ENCODE measurements at places on chromosomes 7 and 10.

DNA sequence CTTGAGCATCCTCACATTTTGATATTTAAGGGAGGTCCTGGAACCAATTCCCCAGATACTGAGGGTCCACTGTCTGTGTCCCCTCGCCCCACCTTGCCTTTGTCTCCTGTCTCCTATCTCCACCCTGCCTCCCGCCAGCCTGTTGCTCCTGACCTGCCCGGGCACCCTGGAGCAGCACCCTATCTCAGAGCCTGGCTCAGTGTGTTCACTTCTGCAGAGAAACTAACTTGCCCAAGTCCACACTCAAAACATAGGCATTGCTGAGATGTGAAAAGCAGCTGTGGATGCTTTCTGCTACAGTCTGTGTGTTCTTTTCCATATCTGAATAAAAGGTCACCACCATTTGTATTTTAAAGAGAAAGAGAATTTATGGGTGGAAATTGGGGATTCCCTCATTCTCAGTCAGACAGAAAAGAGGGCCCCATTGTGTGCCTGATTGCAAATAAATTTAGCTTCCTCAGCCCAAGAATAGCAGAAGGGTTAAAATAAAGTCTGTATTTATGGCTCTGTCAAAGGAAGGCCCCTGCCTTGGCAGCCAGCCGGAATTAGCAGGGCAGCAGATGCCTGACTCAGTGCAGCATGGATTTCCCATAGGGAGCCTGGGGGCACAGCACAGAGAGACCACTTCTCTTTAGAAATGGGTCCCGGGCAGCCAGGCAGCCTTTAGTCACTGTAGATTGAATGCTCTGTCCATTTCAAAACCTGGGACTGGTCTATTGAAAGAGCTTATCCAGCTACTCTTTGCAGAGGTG lies 161.3 kb downstream of the EGFR start:
- no peak for DNase-seq

- DNase-seq, result no peak
Observed at GRCh38 chr7:102009628-102010027, 192.2 kb downstream of the CUX1 start.

GRCh38 chr7:69256634-69257081 lies 341.6 kb upstream of the AUTS2 start:
- DNase-seq, result no peak

DNA sequence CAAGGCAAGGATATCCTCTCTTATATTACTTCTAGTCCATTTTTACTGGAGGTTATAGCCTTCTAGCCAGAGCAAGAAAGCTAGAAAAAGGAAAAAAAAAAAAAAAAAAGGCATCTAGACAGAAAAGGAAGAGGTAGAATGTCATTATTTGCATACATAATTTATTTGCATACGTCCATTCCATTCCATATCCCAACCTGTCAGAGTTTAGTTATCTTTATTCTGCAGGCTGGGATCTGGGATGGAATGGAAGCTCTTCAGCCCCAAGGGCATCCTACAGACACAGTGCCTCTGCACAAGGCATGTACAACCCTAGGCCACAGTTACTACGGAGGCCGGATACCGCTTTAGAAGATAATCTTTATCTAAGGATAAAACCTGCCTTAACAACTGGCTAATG lies 9.6 kb downstream of the CH25H start:
- DNase-seq, result no peak

GRCh38 chr10:81479316-81479715 lies 395.7 kb upstream of the NRG3 start:
- no peak for DNase-seq

DNA sequence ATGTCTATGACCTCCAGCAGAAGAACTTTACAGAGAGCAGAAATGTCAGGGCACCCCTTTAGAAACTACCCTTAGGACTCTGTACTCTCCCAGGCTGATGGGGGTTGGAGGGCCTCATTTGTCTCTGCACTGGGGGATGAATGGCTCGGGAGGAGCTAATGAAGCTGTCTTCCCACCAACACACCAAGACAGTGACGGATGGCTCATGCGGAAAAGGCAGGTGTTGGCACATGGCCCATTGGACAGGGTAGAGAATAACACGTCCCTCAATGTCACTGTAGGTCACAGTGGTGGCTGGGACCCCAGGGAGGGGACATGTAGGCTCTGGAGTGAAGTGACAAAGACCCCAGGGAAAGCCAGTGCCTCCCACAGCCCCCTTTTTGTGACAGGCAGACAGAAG lies 64.0 kb upstream of the PCBD1 start:
- DNase-seq, result no peak

GRCh38 chr7:24595671-24596418 lies 22.6 kb downstream of the PALS2 start:
- DNase-seq, result no peak

DNA sequence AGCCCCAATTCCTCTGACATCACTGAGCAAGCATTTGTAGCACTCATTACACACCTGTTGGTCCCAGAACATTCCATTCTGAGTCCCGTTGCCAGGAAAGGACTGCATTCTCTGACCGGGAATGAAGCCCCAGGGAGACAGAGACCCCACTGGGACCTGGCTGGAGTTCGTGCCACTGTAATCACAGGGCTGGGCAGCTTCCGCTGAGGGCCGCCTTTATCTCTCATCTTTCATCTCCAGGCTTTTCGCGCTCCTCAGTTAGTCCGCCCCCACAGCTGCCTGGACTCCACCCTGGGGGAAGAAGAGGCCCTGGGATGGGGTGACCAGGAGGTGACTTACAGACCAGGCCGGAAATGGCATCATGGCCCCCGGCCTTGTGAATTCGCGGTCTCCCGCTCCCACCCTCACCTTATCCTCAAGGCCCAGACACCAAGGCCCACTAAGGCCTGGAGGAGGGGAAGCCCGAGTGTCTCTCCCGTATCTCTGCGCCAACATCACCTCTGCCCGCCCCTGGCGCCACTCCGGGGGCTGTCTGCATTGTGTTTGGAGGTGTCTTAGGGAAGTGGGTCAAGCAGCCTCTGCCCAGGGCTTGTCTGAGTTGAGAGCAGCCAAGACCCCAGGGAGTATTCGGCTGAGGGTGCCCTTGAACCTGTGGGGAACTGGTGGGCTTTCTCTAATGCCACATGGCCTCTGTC lies 75.4 kb downstream of the PROSER2 start:
- no peak for DNase-seq

DNA sequence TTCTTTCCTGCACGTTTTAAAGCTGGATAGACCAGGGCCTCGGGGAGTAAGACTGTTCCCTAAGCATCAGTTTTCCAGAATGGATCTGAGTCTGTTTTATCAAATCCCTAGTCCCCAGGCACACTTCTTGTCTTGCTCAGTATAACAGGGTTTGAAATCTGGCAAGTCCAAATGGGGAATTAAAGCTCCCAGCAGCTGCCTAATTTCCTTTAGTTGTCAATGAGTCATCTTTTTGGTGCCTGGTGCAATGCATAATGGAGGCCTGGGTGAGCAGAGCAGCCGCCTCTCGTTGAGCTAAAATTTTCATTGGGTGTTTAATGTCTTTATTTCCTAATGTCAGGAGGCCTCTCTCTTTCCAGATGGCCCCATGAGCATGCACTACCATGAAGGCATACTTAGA lies 87.9 kb downstream of the STRA8 start:
- DNase-seq, result no peak

DNA sequence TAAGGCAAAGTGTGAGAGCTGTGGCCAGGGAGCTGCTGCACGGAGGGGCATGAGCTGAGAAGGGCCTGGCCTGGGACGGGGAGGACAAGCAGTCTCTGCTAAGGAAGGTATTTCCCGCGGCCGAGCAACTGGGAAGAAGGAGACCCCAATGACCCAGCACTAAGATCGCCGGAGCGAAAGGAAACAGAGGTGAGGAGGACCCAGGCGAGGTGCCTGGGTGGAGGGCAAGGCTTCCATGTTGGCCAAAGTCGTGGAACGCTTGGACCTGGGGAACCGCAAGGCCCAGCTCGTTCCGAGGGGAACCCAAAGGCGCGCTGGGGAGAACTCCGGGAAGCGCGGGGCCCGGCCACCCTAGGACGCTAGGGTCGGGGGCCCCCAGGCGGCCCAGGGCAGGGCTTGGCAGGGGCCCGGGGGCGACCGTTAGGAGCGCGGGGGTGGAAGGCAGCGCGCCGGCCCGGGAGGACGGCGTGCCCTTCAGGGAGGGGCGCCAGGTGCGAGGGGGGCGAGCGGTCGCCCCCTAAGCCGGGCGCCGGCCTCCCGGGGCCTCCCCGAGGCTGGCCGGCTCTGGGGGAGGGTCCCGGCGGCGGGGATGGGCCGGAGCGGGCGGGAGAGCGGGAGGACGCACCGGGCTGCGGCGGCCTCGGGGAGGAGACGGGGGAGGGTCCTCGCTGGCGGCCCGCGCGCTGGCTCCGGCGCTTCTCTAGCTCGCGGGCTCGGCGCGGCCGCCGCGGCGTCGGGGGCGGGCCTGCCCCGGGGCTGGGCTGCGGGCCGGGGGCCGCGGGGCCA lies 545 bp downstream of the GIGYF1 start:
- DNase-seq, result no peak

GRCh38 chr7:131057015-131057793 lies 270.5 kb upstream of the MKLN1 start:
- no peak for DNase-seq

GRCh38 chr7:113784316-113784715 lies 134.5 kb downstream of the PPP1R3A start:
- no peak for DNase-seq

DNA sequence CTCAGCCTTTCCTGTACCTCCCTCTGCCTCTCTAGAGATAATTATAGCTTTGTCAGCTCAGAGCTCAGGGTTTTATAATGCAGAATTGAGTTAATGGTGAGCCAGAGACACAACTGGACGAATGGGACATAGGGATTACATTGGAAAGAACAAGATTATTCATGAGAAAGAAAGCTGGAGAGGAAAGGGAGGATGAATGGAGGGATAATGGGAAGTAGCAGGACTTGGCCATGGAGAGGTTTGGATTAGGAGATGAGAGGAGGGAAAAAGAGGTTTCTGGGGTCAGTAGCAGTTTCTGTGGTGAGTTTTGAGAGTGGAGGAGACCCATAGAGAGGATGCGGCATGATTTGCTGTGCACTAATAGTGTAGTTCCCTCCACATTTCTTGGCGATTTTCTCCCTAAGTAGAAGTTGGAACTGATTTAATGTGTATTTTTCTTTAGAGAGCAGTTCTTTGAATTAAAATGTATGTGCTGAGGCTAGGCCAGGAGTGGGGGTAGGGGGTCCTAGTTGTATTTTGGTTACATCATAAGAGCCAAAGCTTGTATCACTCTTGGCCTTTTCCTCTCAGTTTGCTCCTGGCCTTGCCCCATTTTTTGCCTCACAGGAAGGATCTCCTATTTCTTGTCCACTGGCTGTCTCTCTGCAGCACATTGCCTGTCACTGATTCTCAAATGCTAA lies 107.4 kb downstream of the MKX start:
- DNase-seq, result no peak

GRCh38 chr10:82463614-82464013 lies 588.6 kb downstream of the NRG3 start:
- DNase-seq, result no peak

Data from stimulated activated CD8-positive, alpha-beta memory T cell treated with anti-CD3 and anti-CD28 coated beads, Interleukin-12 subunit alpha, Interleukin-12 subunit beta, amount 100 ng/mL, for 4 hours (primary cell).